ENCODE measurements at places on chromosomes 2 and 18. TPM values are rescaled to one million over a fixed set of nuclear protein-coding genes. Genes with fewer than 3 reads are reported as not detected.
A peak's percentile ranks its signal among the peaks of the same experiment; 100 is the strongest.

GRCh38 chr2:239296020-239296932, 104.5 kb downstream of the HDAC4 start:
- DNase-seq, result no peak

GRCh38 chr18:74500372-74500771, 4.2 kb downstream of the CNDP2 start:
- DNase-seq, result no peak

DNA sequence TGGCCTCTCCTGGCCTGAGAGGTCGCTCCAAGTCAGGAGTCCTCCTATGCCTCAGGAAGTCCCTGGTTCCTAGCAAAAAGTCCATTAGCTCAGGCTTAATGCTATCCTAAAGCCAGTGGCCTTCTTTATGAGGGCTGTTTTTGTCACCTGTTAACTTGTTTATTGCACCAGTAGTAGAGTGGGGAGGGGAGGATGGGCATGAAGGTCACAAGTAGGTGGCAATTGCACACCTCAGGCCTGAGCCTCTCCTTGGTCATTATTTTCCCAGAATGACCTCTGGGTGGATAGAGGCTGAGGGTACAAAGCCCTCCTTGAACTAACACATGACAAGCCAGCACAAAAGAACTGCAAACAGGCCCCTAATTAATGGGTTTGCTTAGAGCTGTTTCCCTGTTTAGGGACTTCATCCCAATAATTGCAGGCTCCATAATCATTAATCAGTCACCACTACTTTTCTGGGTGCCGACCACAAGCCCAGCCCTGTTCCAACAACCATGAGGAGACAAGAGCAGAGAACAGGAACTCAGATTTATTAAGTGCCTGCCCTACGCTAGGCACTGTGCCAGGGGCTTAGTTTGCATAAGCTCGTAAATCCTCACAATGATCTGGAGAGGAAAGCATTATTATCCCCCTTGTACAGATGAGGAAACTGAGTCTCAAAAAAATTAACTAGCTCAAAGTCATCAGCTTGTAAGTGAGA, 123.0 kb upstream of the PKDCC start:
- no peak for DNase-seq

DNA sequence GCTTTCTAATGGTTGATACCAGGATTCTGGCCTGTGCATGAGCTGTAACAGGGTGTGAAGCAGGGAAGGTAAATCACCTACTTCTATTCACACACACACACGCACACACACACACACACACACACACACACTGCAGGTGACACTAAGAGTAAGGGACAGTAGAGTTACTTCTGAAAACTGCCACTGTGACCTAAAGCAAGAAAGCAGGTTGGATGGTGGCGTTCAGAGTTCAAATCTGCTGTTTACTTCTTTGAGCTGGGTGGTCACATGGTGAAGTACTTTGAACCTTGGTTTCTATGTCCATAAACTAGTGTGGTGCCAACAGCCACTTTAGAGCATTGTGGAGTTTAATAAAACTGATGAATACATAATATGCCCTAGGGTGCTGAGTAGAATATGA, 248.0 kb downstream of the PIEZO2 start:
- DNase-seq, result no peak

DNA sequence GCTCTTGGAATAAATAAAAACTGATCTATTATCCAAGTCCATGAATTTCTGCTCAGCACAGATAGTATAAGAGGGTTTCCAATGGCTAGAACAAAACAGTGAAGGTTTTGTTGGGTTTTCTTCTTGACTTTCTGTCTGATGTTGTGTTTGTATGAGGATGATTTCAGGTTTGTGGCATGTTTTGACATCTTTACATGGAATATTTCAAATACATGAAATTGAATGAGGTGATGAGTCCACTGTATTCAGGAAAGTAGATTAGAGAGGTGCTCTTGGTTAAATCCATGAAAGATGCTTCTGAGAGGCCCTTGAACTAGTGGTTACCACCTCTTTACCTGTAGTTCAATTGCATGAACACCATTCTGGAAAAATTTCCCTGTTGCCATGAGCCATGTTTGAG, 84.3 kb downstream of the RAPGEF4 start:
- no peak for DNase-seq

GRCh38 chr2:181780657-181781056, 100.3 kb upstream of the NEUROD1 start:
- DNase-seq, result no peak

DNA sequence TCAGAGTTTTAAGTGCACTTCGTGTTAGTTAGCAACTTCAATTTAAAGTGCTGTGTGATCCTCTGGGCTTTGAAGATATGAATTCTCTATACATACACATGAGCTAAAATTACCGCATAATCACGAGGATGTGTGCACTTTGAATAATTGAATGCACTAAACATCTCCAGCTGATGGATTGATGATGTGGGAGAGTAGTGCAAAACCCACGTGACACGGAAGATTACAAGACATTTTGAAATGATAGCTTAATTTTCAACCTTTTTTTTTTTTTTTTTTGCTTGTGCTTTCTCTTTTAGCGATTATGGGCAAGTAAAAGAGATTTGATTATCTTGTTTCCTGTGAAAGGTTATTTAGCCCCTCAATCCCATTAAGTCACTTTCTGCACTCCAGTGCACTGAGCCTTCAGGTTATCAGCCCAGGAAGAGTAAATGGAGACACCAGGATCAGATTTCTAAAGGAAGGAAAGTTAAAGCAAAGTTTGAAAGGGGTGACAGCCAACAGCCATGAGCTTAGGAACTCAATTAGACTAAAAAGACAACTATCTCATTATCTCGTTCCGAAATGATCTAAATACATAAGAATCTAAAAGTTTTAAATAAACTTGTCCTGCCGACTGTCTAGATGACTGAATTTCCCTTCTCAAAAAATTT, 81.6 kb downstream of the CDK15 start:
- DNase-seq, result no peak

GRCh38 chr2:80028584-80028983, 276.0 kb downstream of the LRRTM1 start:
- DNase-seq, result no peak

- DNase-seq, result no peak
These were observed 450.0 kb upstream of the SLC14A2 start for GRCh38 chr18:45165176-45165713.

- no peak for DNase-seq
These were observed 1247.9 kb downstream of the LRP1B start for GRCh38 chr2:140882671-140883620.

DNA sequence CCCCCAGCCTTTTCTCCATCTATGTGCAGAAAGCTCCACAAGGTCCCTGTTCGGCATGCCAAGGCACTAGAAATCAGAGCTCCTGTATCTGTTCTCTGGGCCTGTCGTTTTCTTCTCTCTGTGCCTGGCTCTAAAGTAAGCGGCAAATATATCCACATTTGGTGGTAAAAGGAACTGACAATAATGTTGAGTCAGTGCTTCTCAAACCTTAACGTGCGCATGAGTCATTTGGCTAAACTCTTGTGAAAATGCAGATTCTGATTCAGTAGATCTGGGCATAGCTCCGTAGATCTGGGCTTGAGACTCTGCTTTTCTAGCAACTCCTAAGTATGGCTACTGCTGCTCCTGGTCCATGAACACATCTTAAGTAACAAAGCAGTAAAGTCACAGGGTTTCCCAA, 16.5 kb upstream of the ACSL3 start:
- DNase-seq, result no peak

- peak; percentile 28 for DNase-seq
These were observed 73.9 kb downstream of the MARCO start for GRCh38 chr2:119015845-119016244.

DNA sequence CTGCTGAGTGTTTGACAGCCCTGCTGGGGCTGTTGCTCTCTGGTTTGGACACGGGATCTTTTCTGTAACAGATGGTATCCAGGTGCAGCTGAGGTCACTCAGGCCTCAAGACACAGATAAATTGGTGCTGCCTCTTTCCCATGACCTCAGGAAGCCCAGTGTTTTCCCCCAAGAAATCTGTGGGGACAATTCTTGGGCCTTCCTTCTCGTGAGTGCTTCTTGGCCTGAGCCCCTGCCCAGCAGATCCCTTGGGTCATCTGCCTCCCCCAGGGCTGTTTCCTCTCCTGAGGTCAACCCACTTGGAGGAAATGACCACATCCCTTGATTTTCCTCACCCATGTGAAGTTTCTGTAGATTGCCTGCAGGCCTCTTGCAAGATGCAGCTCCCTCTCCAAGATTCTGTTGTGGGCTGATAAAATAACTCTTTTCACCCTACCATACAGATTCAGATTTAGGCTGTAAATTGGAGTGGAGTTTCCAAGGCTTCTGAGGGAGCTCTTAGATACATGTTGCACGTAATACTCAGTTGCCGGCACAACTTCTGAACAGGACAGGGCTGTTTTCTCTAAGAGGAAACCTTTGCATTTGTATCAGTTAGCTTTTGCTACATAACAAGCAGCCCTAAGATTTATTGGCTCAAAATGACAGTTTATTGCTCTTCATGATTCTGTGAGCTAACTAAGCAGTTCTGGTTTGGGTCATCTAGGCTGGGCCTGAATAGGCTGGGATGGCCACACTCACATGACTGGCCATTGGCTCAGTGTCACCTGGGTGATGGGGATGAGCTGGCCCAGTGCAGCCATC, 13.1 kb downstream of the ZAP70 start:
- no peak for DNase-seq

DNA sequence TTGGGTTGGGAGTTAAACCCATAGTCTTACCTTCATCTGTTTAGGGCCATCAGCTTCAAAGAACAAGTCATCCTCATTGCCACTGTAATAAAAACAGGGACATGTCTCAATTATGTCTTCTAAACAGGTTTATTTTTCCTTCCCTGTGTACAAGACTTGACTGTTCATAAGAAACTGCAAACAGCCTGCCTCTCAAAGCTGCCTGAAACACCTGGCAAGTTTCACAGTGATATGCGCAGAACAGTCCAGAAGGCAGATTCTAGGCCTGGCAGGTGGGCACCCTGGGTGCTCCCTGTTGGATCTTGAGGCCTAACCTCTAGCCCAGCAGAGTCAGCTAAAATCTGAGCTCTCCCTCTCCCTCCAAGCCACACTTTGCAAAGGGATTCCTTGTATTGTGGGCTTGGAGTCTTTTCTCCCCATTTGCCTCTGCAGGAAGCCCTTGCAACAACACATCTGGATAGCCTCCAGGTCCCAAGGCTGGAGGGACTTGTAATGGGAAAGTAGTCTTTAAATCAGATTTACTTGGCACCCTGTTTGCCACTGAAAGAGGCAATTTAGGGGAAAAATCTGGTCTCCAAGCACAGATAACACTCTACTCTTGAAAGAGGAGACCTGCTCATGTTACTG, 930 bp downstream of the IL1B start:
- DNase-seq, result no peak

DNA sequence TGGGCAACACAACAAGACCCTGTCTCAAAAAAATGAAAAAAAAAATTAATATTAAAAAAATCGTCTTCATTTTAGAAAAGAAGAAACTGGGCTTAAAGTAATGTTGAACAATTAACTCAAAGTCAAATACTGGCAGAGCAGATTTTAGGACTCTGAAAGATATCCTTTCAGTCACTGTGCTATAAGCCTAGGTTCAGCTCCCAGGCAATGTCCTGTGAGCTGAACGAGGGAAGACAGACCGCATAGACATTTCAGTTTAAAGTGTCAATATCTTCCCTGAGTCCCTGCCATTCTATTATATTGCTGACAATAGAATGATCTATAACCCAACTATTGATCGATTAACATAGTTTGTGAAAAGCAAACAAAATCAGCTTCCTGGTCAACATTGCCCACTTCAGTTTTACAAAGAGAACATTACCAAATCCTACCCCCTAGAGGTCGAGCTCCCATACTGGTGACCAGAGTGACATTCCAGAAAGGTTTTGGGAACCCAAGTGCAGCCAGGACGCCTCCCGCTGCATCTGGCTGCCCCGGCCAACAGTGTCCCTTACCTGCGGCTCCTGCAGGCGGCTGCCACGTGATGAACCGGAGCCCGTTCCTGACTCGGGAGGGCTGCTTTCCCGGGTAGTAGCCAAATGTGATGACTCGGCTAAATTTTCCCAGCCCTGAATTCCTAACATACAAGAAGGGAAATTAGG, 639 bp downstream of the MRO start:
- peak; percentile 45 for DNase-seq

- peak; percentile 40 for DNase-seq
These were observed 1.0 kb upstream of the PPP1CB start for GRCh38 chr2:28750316-28751251.

DNA sequence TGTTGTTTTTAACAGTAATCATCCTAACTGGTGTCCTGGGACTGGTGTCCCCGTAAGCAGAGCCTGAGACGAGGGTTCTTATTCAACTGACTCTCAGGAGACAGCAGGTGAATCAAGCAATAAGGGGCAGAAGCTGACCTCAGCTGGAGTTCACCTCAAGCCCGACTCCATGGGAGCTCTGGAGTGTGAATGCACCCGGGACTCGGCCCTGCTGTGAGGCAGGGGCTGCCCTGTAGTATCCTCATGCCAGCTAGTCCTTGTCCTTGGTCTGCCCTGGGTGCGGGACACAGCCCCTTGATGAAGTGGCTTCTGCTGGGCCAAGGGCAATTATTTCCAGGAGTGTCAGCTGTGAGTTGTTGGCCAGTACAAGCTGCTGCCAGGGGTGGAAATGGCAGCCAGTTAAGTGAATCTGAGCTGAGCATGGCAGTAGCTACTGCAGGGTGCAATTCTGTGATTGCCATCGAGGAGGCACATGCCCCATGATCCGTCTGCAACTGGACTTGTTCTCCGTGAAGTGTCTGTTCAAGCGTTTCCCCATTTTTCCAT, 54.9 kb upstream of the OTOS start:
- no peak for DNase-seq

GRCh38 chr2:58649756-58650155, 408.6 kb upstream of the FANCL start:
- DNase-seq, result no peak

- no peak for DNase-seq
These were observed 71.7 kb downstream of the DNMT3A start for GRCh38 chr2:25270061-25270460.

Gene MC4R
- total RNA-seq, result not detected

Gene MEP1B
- total RNA-seq, result not detected

Gene UGT1A3
- total RNA-seq, result 18.2 TPM

Gene ASB18
- total RNA-seq, result not detected

Gene RAB6D
- not detected for total RNA-seq

Gene MC2R
- total RNA-seq, result not detected

Gene AOX1
- 1,131 TPM for total RNA-seq

Measured in liver (tissue), 10 donors.